Activated CD4-positive, CD25-positive, alpha-beta regulatory T cell treated with anti-CD3 and anti-CD28 coated beads, Interleukin-2, amount 50 U/mL, for 72 hours (primary cell): ENCODE measurements at places on chromosomes 11 and 22.

- DNase-seq, result no peak
Measured at GRCh38 chr11:133207995-133208394, 324.3 kb downstream of the OPCML start.

GRCh38 chr11:133753150-133753549 is 92.2 kb downstream of the SPATA19 start:
- no peak for DNase-seq

DNA sequence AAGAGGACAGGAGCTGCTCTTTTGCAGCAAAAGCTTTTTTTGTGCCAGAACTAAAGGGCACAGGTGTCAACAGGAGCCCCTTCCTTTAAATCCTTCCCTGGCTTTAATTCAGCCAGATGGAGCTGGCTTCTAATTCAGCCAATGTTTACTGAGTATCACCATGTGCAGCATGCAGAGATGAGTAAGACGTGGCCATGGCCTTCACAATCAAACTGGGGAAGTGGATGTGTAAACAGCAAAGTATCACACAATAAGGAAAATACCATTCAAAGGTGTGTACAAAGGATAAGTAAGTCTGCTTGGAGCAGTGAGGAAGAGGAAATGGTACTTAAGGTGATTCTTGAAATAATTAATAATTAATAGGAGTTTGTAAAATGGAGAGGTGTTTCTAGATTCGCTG is 243.4 kb downstream of the NXPE2 start:
- DNase-seq, result no peak

DNA sequence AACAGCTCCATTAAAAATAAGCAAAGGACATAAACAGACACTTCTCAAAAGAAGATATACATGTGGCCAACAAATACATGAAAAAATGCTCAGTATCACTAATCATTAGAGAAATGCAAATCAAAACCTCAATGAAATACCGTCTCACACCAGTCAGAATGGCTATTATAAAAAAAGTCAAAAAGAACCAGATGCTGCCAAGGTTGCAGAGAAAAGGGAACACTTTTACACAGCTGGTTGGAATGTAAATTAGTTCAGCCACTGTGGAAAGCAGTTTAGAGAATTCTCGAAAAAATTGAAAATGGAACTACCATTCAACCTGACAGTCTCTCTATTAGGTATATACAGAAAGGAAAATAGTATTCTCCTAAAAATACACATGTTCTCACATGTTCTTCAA is 102.4 kb upstream of the FIBIN start:
- DNase-seq, result no peak

DNA sequence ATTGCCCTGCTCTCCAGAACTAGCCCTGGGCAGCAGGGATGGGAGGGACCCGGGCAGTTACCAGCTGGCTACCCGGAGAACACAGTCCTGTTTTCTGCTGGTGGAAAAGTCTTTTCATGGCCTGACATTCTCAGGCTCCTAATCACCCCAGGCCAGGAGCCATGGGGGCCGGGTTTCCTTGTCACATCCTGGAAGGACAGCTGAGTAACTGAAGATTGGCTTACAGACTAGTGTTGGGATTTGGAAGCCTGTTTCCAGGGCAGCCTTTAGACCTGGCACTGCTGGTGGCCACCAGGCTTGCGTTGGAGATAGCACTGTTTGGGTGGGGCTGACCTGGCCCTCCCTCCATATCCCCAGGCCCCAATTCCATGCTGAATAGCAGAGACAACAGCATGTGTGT is 349.0 kb downstream of the CTTN start:
- no peak for DNase-seq

GRCh38 chr11:10856689-10857458 is 979 bp downstream of the ZBED5 start:
- DNase-seq, result no peak

DNA sequence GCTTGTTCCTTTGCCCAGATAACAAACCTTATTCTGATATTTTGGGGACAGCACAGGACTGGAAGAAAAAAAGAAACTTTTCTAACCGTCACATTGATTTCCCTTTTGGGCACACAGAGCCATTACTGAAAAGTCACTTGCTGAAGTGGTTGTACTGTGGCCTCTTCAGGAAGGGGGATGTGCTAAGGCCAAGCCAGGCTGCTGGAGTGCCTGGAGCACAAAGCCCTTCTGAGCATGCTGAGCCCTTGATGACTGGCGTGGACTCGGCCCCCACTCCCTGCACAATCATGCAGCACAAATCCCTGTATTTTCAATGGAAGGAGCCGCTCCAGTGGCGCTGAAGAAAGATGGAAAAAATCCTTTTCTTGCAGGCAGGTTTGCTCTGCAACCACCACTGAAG is 164.2 kb downstream of the NTM start:
- DNase-seq, result no peak

DNA sequence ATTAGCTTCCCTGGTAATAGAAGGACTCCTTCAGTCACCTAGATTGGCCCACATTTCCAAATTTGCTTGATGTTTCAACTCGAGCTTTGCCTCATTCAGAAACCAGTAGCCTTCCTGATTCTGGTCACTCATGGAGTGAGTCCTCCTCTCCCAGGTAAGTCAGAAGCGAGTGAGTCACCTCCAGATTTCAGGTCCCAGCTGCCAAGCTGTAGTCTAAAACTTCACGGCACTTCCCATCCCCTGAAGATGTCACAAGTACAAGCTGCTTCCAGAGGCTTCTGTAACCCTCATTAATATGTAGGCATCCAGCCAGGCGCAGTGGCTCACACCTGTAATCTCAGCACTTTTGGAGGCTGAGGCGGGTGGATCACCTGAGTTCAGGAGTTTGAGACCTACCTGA is 23.5 kb downstream of the ARHGAP8 start:
- DNase-seq, result no peak

- DNase-seq, result no peak
Measured at GRCh38 chr22:39315389-39315788, 4.0 kb downstream of the RPL3 start.

DNA sequence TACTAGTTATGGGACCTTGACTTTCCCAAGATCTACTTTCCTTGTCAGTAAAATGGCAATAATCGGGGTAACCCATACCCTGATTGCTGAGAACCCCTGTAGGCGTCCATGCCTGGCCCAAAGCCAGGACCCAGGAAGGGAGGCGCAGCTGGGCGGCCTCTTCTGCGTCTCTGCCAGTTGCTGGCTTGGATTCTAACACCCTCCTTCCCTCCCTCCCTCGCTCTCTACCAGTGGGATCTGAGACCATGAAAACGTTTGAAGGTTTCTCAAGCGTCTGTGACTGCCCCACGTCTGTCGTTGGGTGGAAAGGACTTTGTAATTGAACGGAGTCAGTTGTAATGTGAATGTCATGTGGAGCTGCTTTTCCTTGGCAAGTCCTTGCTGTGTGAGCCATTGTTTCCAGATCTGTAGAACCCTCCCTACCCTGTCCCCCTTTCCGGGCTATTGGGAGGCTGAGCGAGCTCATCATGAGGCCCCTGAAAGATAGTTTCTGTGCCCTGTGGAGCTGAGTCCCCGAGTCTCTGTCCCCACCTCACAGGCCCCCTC is 47.8 kb downstream of the PARVB start:
- no peak for DNase-seq

GRCh38 chr11:61904539-61905048 is 12.8 kb downstream of the RAB3IL1 start:
- no peak for DNase-seq

- DNase-seq, result no peak
Measured at GRCh38 chr11:69645801-69646492, 5.0 kb downstream of the CCND1 start.

DNA sequence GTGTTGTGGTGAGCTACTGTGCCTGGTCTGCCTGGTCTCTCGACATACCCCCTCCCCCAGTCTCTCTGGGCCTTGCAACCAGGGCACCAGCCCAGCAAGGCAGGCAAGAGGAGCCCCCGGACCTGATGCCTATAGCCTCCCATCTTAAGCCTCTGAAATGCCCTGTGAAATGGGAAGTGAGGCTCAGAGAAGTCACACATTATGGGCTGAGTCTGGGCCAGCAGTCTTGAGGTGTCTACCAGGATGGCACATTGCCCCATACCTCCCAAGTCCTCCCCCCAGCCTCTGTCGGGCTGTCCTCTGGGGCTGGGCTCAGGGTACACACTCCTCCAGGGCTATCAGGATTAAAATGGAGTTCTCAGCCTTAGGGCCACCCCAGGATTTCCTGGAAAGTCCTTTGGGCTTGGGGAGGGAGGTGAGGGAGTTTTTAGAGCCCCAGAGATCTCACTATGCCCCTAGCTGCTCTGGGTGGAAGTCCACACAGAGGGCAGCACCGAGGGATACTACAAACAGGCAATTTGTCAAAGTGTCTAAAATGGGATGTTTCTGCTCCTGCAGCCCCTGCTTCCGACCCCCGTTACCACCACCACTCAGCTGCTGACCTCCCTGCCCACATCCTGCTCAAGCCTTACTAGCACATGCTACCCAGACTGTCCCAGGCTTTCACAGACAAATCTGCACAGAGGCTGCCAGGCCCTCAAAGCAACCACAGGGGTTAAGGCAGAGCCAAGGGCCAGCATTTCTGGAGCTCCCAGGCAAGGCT is 3.1 kb upstream of the SH3BP1 start:
- no peak for DNase-seq

- DNase-seq, result no peak
Measured at GRCh38 chr11:12526789-12527188, 147.4 kb upstream of the TEAD1 start.

DNA sequence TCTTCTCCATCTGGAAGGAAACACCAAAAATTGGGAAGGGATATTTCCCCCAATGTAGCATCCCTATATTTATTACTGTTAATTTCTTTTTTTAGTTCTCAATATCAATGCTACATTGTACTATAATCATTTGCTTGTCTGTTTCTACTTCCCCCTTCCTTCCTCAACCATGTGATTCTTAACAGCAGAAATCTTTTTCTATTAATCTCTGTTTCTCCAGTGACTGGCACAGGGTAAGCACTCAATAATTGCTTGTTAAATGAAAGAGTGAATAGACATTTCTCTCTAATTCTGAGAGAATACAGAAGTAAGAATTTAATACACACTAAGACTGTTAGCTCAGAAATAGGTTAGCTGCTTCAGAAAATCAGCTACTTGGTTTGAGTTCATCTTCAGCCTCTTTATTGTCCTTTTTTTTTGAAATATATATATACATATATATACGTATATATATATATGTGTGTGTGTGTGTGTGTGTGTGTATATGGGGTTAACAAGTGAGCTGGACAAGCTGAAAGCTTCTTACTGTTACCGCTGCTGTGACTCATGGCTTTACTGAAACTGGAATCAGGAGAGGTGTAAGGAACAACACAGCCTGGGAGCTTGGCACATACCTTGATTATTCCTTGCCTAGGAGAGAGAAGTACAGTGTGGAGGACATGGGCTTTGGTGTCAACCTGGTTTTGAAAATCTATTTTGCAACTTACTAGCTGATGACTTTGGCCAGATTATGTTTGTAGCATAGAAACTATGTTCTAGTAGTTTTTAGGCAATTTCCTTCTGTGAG is 26.2 kb upstream of the PDE3B start:
- DNase-seq, result no peak

DNA sequence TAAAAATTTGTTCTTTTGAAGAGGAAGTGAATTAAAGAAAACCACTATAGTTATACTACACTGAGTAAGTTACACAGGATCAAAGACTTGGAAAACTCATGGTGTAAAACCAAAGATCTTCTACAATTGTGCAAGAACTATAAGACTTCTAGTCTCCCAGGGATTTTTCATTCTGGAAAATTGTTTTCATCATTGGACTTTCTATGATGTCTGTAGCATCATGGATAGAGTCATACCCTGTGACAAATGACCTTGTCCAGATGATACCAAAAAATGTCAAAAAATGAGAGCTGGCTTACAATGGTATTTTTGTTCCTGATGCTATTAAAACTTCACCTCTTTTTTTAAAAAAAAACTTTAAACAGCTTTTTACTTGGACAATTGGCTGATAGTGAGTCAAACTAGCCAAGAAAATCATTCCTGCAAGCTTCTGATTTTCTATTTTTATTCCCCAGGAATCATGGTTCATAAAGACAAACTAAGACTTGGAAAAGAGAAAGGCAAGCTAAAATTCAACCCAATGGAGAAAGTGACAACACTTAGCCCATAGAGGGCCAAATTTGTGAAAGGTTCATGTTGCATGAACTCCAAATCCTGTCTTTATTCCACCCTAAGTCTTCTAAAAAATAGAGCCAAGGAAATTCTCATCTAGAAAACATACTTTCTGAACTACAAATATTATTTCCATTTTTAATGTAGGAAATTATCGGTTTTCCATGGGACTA is 30.7 kb downstream of the ME3 start:
- no peak for DNase-seq

- no peak for DNase-seq
Measured at GRCh38 chr11:24781288-24781687, 284.4 kb downstream of the LUZP2 start.

DNA sequence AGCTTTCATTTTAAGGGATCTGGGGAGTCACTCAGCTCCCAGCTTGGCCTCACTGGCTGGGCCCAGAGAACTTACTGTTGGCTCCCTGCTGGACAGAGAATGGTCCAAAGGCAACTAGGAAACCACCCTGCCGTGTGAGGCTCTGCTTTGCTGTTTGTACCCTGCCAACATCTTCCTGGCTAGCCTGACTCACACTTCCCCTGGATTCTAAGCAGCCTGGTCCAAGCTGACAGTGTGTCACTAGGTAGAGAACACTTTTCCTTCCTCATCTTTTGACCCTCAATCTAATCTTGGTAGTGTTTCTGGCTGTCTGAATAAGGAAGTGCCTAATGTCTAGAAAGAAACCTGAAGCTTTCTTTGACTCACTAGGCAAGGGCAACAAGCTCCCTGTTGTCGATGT is 76.7 kb downstream of the FAR1 start:
- no peak for DNase-seq

DNA sequence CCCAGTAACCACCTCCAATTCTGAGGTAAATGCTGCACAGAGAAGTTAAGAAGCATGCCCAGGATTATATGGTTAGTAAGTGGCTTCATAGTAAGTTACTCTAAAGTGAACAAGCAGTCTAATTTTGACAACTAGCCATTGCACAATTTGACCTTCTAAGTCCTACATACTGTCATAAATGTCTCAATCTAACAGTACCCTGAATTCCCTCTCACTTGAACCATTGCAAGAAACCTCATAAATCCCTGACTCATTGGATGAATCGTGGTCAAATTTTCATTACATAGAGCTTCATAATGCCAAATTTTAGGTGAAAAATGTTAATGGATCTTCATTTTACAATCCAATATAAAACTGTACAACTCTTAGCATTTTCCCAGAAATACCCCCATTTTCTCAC is 217.3 kb upstream of the GRIA4 start:
- DNase-seq, result no peak

GRCh38 chr11:21173476-21173875 is 504.1 kb downstream of the NELL1 start:
- DNase-seq, result no peak

- DNase-seq, result no peak
Measured at GRCh38 chr22:27796829-27797519, 4.6 kb downstream of the MN1 start.

DNA sequence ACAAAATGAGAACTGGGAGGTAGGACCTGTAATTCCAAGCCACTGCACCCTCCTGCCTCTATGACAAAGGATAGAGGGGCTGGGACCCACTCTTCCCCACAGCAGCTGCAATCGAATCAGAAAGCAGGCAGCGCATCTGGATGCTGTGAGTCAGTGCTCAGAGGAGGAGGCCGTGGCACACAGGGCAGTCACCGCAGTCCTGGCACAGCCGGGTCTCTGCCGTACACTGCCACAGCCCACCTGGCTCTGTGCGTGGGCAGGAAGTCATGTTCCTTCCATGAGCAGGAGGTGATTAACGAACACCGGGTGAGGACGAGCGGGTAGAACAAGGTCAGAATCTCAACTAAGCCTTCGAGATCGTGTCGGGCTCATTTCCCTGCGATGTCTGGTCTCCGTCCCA is 30.2 kb upstream of the PPFIA1 start:
- no peak for DNase-seq

GRCh38 chr11:24267014-24267413 is 229.8 kb upstream of the LUZP2 start:
- DNase-seq, result no peak
